ENCODE measurements at places on chromosomes 4 and X.

DNA sequence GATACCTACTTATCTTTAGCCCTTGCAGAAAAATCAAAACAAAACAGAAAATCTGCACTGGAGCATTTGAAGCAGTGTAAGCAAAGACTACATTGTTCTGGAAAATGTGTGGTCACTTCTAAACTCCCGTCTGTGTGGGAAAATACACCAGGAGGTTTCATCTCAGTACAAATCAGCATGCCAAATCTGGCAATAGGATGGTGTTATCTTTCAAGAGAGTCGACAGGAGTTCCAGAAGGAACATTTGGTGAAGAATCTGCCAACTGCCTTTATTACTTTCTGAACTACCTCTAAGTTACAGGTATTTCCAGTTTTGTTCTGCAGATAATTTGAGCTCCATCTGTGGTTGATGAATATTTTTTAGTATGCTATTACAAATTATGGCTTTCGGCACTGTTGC is 1348.0 kb downstream of the RAPGEF2 start:
- DNase-seq = no peak

DNA sequence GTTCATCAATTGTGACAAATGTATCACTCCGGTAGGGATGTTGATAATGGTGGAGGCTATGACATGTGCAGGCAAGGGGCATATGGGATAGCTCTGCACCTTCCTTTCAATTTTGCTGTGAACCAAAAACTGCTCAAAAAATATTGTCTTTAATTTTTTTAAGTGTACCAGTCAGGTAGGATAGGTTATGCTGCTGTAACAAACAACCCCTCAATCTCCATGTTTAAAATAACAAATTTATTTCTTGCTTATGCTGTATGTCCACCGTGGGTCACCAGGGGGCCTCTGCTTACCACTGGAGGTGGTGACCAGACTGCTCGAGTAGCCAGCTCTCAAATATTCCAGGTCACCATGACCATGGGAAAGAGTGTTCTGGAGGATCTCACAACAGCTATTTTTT is 23.4 kb upstream of the MSX1 start:
- DNase-seq = no peak

DNA sequence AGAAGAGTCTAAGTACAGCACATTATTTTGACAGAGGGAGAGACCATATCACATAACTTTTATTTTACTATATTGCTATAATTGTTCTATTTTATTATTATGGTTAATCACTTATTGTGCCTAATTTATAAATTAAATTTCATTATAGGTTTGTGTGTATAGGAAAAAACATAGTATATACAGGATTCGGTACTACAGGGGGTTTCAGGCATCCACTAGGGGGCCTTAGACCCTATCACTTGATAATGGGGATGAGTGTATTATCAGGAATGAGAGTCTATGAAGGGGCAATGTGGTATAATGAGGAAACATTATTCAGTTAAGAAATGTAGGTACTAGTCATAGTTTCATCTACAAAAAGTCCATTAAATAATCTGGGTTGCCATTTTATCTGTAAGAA is 833.1 kb downstream of the C4orf33 start:
- DNase-seq = no peak

- no peak for DNase-seq
Observed at GRCh38 chr4:81084029-81084428, 53.5 kb downstream of the BMP3 start.

DNA sequence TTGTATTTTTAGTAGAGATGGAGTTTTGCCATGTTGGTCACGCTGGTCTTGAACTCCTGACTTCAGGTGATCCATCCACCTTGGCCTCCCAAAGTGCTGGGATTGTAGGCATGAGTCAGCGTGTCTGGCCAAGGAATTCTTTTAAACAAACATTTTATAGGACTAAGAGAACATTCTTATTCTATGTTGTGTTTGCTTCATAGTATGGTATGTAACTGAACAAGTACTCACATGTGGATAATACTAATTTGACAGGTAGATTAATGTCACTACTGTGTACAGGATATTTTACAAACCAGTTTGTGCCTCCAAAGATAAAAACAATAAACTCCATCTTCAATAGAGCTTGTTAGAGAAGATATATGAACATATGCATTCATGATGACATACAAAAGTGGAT is 1353.4 kb downstream of the PCDH7 start:
- no peak for DNase-seq

DNA sequence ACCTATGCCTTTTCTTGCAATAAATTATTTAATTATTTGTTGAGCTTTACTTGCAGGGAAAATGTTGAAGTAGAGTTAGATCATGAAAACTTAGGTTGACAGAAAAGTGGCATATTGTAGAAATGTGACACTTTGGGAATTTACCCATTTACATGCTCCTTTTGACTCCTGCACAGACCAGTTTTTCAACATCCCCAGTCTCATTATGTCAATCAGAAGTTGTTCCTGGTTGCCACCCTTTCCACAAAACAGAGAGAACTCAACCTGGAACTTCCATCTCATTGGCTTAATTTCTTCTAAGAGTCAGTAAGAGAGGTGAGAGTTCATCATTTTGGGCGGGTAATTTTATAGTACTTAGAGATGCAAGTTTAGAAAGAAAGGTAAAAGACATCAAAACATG is 284.6 kb upstream of the ANKRD50 start:
- DNase-seq = no peak

GRCh38 chr4:4519297-4519894 is 22.5 kb downstream of the STX18 start:
- peak; percentile 28 for DNase-seq

GRCh38 chr4:13313856-13314255 is 170.3 kb downstream of the RAB28 start:
- no peak for DNase-seq

DNA sequence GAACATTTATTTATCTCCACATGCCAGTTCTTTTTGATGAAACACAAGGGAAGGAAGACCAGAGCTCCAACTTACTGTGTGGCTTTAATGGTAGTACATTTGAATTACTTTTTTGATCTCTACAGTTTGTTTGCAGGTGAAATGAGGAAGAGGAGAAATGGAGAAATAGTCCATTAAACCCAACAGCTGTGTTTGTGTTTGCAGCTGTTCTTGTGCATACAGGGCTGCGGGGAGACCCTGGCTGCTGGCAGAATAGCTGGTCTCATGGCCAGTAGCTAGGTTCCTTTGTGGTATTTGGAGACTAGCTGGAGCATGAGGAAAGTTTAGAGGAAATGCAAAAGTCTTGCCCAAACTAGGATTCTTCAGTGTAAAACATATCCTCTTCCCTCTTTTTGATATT is 374.8 kb downstream of the GPAT3 start:
- no peak for DNase-seq

DNA sequence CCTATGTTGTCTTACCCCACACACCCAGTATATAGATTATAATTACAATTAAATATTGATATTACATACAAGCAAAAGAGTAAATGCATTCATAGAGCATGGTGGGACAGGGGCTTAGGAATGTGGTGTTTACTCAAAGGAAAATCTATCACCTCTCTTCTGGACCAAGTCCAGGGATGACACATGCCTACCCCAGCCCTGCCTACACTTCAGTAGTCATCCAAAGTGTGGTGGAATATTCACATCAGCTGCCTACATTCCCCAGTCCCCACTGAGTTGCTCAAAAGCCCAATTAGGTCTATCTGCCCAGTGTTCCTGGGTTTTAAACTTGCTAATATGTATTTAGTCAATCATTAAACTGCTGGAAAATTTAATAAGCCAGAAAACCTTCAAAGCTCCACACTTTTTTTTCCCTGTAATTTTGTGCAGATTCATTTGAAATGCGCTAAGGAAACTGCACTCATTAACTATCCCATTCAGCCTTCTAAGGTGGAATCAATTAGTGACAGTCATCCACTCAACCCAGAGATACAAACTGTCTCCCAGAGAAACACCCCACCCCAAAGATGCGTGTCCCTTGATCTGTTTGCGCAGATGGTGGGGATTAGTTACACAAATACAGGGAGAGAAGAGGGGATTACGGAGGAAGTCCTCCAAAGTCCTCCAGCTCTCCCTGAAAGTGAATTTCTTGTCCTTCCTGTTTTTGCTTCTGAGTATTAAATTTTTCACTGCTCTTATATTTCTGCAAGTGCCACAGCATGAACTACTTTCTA is 91.7 kb upstream of the KDR start:
- no peak for DNase-seq

DNA sequence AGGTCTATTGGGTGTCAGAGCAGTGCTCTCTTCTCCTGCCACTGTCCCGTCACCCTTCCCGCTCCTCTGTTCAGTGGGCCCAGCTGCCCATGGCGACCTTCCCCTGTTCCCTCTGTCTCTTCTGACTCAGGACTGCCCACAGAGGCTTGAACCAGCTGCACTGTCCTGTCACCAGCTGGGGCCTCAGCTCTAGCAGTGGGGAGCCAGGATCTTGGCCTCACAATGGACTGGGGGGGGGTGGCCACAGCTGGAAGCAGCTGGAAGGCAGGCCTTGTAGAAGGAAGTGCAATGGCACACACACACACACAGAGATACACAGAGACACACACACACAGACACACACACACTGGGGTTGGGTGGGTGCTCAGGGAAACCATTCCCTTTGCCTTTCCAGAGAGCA is 114.0 kb upstream of the PJA1 start:
- DNase-seq = no peak

DNA sequence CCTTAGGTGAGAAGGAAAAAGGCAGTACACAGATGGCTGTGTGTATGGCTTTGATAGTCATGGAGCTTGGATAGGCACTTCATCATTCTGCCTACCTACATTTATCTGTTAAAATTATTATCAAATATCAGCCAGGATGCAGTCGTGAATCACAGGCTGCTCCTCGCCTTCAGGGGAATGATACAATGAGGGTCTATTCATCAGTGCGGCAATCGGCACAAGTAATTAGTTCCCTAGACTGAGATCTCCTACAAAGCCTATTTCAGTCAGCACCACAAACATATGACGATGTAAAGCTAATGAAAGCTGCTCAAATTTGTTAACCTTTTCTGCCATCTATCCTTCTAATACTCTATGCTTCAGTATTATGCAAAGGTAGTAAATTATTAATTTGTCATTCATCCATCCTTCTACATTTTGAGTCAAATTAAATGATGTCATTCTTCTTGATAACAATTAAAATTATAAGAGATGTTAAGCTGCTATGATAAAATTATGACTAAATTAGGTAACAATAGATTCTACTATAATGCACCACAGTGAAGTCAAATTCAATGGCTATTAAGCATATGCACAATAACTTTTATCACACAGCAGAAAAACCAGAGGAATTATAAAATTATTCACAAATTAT is 19.0 kb downstream of the MAB21L2 start:
- no peak for DNase-seq

DNA sequence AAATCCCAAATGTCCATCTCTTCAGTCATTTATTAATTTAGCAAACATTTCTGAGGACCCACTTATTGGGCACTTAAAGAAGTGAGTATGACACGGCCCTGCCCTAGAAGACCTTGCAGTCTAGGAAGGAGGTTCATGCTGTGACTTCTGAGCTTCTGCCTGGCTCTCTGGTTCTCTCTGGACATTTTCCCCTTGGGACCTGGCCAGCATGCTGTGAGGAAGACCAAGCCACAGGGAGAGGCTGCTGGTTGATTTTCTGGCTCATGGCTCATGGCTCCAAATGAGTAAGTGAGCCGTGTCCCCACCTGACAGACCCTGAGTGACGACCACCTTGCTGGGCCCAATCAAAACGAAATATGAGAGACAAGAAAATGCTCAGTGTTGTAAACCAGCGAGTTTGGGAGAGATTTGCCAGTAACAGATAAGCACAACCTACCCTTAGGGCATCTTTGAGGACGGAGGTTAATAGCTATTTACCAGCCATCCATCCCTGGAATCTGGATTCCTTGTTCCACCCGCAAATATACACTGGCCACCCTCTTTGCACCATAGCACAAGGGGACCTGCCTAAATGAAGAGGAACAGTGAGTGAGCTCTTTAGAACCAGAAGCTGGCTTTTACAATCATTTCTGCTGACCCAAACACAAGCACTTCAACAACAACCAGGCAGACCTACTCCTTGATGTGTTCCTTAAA is 876 bp downstream of the MPP1 start:
- DNase-seq = no peak

- no peak for DNase-seq
Observed at GRCh38 chr4:15536552-15537499, 67.1 kb downstream of the CC2D2A start.

GRCh38 chr4:84220990-84221389 is 278.1 kb downstream of the NKX6-1 start:
- no peak for DNase-seq

- DNase-seq = no peak
Observed at GRCh38 chr4:174870311-174870710, 41.3 kb upstream of the GLRA3 start.

- no peak for DNase-seq
Observed at GRCh38 chr4:146545102-146545501, 23.4 kb upstream of the SLC10A7 start.

DNA sequence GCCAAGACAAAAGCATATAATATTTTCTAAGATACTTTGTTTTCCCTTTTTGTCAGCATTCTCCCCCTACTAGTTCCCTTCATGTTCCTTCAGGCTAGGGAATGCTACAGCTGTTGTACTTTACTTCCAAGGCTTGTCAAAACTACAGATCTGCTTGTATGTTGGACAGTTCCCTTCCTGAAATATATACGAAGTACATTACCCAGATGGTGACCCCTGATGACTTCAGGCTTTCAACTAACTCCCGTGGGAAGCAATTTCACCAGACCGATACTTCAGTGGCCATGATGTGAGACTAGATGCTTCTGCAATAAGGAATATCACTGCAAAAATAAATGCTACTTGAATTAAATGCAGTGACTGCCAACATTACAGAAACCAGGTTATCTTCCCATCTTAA is 332.8 kb downstream of the SH2D1A start:
- no peak for DNase-seq

DNA sequence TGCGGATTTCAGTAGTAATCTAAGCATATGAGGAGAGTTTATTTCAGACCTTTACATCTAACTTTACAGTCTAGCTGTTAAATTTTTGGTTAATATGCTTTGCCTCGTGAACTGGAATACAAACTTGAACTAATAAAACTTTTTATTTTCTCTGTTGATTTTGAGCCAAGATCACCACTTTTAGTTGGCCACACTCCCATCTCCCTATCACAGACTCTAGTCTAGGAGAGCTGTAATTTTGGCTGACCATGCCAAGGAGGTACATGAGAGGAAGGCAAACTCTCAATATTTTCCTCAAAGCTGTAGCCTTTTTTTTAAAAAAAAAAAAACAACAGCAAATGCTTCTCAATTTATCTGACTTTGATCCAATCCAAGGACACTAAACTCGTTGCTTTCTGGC is 597.5 kb upstream of the PCDH7 start:
- no peak for DNase-seq

GRCh38 chr4:68995292-68995691 is 43.7 kb upstream of the UGT2A3 start:
- DNase-seq = no peak

All from SW 1271 (cell line).